ENCODE measurements at places on chromosomes 7 and 10.

DNA sequence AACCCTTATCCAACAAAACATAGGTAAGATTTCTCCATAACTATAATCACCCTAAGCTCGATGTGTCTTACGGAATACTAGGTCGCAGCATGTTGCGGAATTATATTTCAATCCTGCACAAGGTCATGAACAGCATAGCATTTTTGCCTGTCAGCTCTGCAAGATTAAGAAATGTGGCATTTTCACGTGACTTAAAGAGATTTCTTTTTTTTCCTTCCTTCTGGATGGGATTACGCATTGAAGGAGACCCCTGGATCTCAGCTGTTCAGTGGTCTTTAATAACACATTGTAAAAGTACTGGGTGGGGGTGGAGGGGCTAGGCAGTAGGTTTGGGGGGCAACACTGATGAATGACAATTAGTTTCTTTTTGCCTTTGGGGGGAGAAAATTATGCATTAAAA is 106.7 kb downstream of the CUBN start:
- H3K4me3 ChIP-seq: peak overlapping the region; percentile 31
- H3K27ac ChIP-seq: peak overlapping the region; percentile 97
- DNase-seq: no peak
- peaks cover 54% of the 10 kb centered on the region for H3K4me1 ChIP-seq
- no peaks in the 10 kb centered on the region for H3K27me3 ChIP-seq

GRCh38 chr7:47471831-47472230 is 110.1 kb downstream of the TNS3 start:
- H3K27ac ChIP-seq: no peak overlapping the region
- no peaks in the 10 kb centered on the region for H3K36me3 ChIP-seq
- no peaks in the 10 kb centered on the region for H3K27me3 ChIP-seq
- no peaks in the 10 kb centered on the region for H3K4me1 ChIP-seq
- no peak overlapping the region for H3K4me3 ChIP-seq
- no peak for DNase-seq

GRCh38 chr10:17076626-17077345 is 52.8 kb downstream of the CUBN start:
- H3K4me1 ChIP-seq: peaks cover 25% of the 10 kb centered on the region
- no peak overlapping the region for H3K27ac ChIP-seq
- DNase-seq: no peak
- H3K36me3 ChIP-seq: no peaks in the 10 kb centered on the region

- DNase-seq: no peak
- no peak overlapping the region for H3K4me3 ChIP-seq
- H3K4me1 ChIP-seq: no peaks in the 10 kb centered on the region
- no peaks in the 10 kb centered on the region for H3K27me3 ChIP-seq
- H3K36me3 ChIP-seq: no peaks in the 10 kb centered on the region
- H3K27ac ChIP-seq: no peak overlapping the region
Measured at GRCh38 chr10:36281831-36282331, 639.8 kb upstream of the FZD8 start.

DNA sequence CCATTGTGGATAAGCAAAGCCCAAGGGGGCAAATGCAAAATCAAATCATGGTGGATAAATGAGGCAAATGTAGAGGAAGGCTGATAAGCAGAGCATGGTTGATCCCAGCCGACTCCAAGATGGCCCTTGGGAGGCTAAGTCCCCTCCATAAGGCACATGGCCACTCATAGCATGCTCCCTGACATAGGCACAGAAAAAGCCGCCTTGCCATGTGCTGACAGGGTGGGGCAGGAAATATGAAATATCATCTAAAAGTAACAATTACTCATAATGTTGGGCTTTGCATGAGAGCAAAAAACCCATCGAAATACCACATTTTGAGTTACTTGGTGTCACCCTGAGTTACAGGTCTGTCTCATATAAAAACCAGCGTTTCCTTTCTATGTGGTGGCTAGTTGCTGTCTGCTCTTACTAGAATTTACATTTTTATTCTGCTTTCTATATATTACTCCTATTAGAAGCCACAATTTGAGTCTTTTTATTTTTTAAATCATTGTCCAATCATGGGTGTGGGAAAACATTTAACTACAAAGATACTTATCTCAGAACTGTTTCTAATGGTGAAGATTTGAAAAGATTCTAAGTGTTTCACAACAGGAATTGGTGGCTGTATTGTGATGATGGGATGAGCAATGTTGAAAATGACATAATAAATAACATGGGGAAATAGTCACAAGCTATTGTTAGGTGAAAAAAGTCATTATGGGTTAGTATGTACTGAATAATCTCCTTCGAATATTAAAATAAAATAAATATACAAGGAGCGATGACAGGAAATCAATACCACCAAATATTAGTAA is 102.7 kb downstream of the CUBN start:
- H3K27ac ChIP-seq: peak overlapping the region; percentile 97
- peak overlapping the region; percentile 37 for H3K4me3 ChIP-seq
- H3K27me3 ChIP-seq: no peaks in the 10 kb centered on the region
- peaks cover 86% of the 10 kb centered on the region for H3K4me1 ChIP-seq
- DNase-seq: peak; percentile 87

GRCh38 chr7:90668992-90669391 is 72.9 kb downstream of the CDK14 start:
- H3K4me1 ChIP-seq: no peaks in the 10 kb centered on the region
- H3K36me3 ChIP-seq: no peaks in the 10 kb centered on the region
- H3K27ac ChIP-seq: no peak overlapping the region
- no peak overlapping the region for H3K4me3 ChIP-seq
- H3K27me3 ChIP-seq: no peaks in the 10 kb centered on the region

DNA sequence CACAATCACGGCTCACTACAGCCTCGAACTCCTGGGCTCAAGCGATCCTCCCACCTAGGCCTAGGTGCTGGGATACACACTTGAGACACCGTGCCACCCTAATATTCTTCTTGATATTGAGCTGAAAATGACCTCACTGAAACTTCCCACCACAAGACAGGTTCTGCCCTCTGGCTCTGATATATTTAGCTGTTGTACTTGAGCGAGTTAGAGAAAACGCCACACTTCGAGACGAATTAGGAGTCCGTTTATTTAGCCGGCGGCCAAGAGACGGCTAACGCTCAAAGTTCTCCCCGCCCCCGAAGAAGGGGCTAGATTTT is 17.9 kb downstream of the ZC3HAV1 start:
- no peaks in the 10 kb centered on the region for H3K27me3 ChIP-seq
- peak overlapping the region; percentile 95 for H3K27ac ChIP-seq

DNA sequence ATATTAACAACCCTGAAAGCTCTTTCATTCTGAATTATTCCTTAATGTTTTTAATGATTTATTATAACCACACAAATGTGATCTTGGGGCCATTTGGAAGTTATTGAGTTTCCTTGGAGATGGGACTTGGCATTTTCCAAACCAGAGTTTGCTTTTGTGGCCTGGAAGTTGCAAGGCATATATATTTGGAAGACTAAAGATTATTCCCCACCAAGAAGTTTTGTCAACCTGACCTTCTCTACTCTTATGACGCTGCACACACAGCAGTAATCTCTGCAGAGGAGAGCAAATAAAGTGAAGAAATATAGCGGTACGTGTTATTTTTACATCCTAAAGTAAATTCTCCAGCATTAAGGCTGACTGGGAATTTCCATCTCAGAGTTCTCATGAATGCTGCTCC is 397.0 kb downstream of the LRMDA start:
- no peaks in the 10 kb centered on the region for H3K27me3 ChIP-seq
- no peak for DNase-seq
- no peaks in the 10 kb centered on the region for H3K36me3 ChIP-seq
- H3K4me3 ChIP-seq: no peak overlapping the region

DNA sequence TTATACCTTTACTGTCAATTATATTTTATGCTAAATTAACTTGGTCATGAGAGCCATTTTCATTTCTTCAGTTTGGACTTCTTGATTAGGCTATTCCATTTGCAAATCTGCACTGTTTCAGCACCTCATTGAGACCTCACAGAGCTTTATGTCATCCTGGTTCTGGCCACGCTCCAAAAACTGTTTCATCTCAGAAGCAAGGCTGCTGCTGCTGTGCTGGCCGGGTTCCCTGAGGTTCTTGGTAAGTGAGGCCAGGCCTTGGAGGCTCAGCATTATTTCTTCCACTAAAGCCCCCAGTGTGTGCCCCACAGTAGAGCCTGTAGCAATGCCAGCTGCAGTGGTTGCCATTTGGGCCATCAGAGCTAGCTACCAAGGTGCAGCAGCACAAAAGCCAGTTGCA is 7.8 kb upstream of the ZNF485 start:
- peaks cover 26% of the 10 kb centered on the region for H3K4me1 ChIP-seq
- DNase-seq: no peak
- H3K4me3 ChIP-seq: no peak overlapping the region
- H3K27me3 ChIP-seq: no peaks in the 10 kb centered on the region
- H3K36me3 ChIP-seq: peaks cover 1% of the 10 kb centered on the region

- no peaks in the 10 kb centered on the region for H3K4me1 ChIP-seq
- peaks cover 2% of the 10 kb centered on the region for H3K36me3 ChIP-seq
- no peak overlapping the region for H3K27ac ChIP-seq
- H3K27me3 ChIP-seq: peaks cover 2% of the 10 kb centered on the region
Measured at GRCh38 chr10:31642281-31642680, 286.4 kb downstream of the ARHGAP12 start.

DNA sequence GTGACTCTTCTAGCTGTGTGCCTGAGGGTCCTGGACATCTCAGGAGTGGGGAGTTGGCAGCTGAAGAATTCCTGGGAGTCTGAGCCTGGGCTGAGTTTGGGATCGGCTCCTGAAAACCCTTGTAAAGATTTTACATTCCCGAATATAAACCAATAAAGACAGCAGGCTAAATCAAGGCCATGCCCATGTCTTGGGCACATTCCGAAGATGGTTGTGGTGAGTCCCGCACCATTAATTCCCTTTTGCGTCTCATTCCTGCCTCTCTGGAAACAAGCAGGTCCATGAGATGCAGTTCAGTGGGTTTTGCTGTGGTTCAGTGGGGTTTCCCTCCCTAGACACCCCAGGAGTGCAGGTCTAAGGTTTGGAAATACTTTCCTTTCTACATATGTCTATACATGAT is 90.9 kb downstream of the COL26A1 start:
- no peak overlapping the region for H3K27ac ChIP-seq
- no peak for DNase-seq
- no peaks in the 10 kb centered on the region for H3K27me3 ChIP-seq
- no peaks in the 10 kb centered on the region for H3K4me1 ChIP-seq
- H3K4me3 ChIP-seq: no peak overlapping the region

- no peaks in the 10 kb centered on the region for H3K36me3 ChIP-seq
- no peak overlapping the region for H3K4me3 ChIP-seq
- no peaks in the 10 kb centered on the region for H3K27me3 ChIP-seq
- H3K27ac ChIP-seq: no peak overlapping the region
- DNase-seq: no peak
Measured at GRCh38 chr7:124655990-124656389, 109.6 kb downstream of the GPR37 start.

GRCh38 chr10:113056441-113057021 is 106.5 kb downstream of the TCF7L2 start:
- peaks cover 5% of the 10 kb centered on the region for H3K27me3 ChIP-seq
- peaks cover 3% of the 10 kb centered on the region for H3K4me1 ChIP-seq
- no peaks in the 10 kb centered on the region for H3K36me3 ChIP-seq
- DNase-seq: no peak

DNA sequence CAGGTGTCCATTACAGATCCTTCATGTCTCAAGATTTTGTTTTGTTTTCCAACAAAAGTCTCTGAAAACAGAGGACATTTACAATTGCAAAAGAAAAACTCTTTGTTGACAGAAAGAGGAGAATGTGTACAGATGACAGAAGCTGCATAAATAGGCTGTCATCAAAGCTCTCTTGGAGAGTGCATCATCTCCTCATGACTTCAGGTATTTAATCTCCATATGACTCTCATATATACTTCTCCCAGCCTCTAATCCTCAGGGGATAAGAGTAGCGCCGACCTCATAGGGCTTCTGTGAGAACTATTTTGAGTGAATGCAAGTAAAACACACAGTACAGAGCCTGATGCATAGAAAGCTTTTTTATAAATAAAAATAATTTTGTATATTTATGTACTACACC is 48.1 kb upstream of the SEPTIN7 start:
- H3K4me1 ChIP-seq: no peaks in the 10 kb centered on the region
- no peak overlapping the region for H3K4me3 ChIP-seq
- H3K36me3 ChIP-seq: no peaks in the 10 kb centered on the region
- no peaks in the 10 kb centered on the region for H3K27me3 ChIP-seq
- no peak overlapping the region for H3K27ac ChIP-seq

GRCh38 chr7:17957871-17958270 is 17.6 kb upstream of the SNX13 start:
- no peaks in the 10 kb centered on the region for H3K36me3 ChIP-seq
- DNase-seq: no peak
- no peak overlapping the region for H3K4me3 ChIP-seq
- peaks cover 4% of the 10 kb centered on the region for H3K4me1 ChIP-seq
- H3K27ac ChIP-seq: no peak overlapping the region

GRCh38 chr7:100887516-100888290 is 1.8 kb downstream of the UFSP1 start:
- H3K36me3 ChIP-seq: peaks cover 60% of the 10 kb centered on the region
- peak overlapping the region; percentile 94 for H3K27ac ChIP-seq
- peaks cover 13% of the 10 kb centered on the region for H3K27me3 ChIP-seq
- H3K4me3 ChIP-seq: peak overlapping the region; percentile 73
- DNase-seq: peak; percentile 79
- H3K4me1 ChIP-seq: peaks cover 52% of the 10 kb centered on the region

DNA sequence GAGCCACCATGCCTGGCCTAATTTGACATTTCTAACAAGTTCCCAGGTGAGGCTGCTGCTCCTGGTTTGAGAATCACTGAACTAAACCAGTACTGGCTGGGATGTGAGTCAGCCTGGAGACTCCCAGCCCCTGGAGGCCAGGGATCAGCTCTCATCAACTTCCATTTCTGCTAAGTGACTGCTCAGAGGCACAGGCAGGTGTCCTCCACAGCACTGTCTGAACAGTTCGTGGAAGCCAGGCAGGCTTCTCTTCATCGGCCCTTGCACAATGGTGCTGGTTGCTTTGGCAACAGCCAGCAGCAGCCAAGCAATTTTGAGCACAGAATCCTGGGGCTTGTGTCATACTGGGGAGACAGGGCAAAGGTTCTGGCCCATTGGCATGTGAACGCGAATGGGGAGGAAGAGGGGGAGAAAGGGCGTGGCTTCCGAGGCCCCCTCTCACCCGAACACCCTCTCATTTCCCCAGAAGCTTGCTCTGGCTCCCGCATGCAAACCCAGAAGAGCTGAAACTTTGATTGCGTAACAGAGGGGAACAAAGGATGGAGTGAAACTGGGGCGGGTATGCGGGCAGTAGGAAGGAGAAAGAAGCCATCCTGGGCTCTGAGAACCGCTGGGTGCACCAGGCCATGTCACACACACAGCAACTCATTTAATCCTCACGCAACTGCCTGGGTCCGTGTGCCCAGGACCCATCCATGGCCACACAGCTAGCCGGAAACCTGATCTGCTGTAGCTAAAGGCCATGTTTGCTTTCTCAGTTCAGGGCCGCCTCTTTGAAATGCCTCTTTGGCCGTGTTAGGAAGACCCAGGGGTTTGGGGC is 9.0 kb upstream of the POR start:
- H3K27ac ChIP-seq: no peak overlapping the region
- H3K4me1 ChIP-seq: peaks cover 6% of the 10 kb centered on the region
- no peaks in the 10 kb centered on the region for H3K36me3 ChIP-seq
- DNase-seq: no peak
- no peak overlapping the region for H3K4me3 ChIP-seq

GRCh38 chr10:120571266-120571665 is 114.2 kb downstream of the PLPP4 start:
- no peak overlapping the region for H3K27ac ChIP-seq
- no peak overlapping the region for H3K4me3 ChIP-seq
- no peak for DNase-seq
- H3K36me3 ChIP-seq: no peaks in the 10 kb centered on the region

GRCh38 chr10:59176241-59177030 is at the start of gene PHYHIPL:
Gene PHYHIPL (plus strand): TSS chr10:59176643. CDS start chr10:59176854, 211 bp downstream.
- peaks cover 3% of the 10 kb centered on the region for H3K4me1 ChIP-seq
- peaks cover 20% of the 10 kb centered on the region for H3K27me3 ChIP-seq
- no peaks in the 10 kb centered on the region for H3K36me3 ChIP-seq
- peak; percentile 2 for DNase-seq

- H3K4me3 ChIP-seq: no peak overlapping the region
- no peak overlapping the region for H3K27ac ChIP-seq
- H3K36me3 ChIP-seq: no peaks in the 10 kb centered on the region
- H3K4me1 ChIP-seq: no peaks in the 10 kb centered on the region
Measured at GRCh38 chr7:133167300-133167699, 85.4 kb upstream of the CHCHD3 start.

Measured in activated CD8-positive, alpha-beta T cell treated with anti-CD3 and anti-CD28 coated beads for 36 hours (primary cell).